ENCODE measurements at places on chromosomes 16 and 17.

- DNase-seq = peak; percentile 1
Measured at GRCh38 chr17:26731005-26731921, 562.7 kb upstream of the WSB1 start.

DNA sequence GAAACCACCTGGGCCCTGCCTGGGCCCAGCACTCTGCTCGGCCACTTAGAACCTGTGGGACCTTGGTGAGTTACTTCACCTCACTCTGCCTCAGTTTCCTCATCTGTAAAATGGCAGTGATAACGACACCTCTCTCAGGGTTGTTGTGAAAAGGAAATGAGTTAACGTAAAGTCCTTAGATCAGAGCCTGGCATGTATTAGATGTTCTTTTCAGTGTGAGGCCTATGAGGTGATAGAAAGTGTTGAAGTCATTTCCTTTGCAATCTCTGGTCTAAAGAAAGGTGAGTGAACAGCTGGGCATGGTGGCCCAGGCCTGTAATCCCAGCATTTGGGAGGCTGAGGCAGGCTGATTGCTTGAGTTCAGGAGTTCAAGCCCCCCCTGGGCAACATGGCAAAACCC is 51.7 kb upstream of the LGALS9 start:
- DNase-seq = no peak

- no peak for DNase-seq
Measured at GRCh38 chr16:68757625-68757935, 20.5 kb downstream of the CDH1 start.

DNA sequence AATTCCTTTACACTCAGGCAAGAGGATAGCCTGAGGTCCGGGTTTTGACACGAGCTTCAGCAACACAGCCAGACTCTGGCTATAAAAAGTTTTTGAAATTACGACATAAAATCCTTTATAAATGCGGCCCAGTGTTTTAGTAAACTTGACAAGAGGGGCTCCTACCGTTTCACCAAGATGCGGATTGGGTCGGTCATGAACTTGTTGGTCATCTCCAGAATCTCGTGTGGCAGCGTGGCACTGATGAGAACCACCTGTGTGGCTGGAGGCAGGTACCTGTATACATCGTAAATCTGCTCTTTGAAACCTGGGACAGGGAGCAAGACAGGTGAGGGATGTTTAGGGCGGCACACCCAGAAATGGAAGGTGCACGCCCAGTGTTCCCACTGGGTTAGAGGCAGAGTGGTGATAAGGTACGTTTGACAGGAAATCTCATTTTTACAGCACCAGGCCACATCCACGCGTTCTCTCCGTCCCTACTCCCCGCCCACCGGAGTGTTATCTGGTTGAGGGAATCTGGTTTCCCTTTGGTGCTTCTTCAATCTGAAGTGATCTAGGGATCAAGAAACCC is 8.0 kb downstream of the EIF4A3 start:
- no peak for DNase-seq

DNA sequence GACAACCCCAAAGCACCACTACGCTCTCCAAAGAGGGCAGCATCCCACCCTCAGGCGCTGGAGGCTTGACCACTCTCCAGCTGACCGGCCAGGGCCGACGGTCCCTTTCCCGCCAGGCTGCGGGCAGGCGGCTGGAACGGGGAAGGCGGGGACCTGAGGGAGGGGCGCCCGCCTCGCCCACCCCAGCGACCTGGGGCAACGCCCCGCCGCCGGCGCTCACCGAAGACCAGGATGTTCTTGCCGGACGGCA is 431 bp downstream of the DYNC1LI2 start:
- DNase-seq = no peak

DNA sequence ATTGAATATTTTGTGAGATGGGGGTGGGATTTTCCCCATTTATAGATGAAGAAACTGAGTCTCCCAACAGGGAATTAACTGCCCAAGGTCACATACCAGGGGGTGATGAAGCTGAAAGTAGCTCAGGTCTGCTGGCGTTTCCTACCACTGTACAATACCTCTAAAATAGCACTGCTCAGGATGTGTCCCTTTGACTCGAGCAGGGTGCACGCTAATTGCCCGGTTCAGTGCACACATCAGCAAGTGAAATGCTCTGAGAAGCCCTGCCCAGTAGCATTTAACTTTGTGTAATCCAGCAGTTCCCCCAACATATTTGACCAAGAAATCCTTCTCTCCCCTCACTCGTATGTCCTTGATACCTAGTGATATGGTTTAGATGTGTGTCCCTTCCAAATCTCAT is 50.1 kb upstream of the DDX52 start:
- no peak for DNase-seq

- no peak for DNase-seq
Measured at GRCh38 chr17:48194097-48194550, 86.6 kb downstream of the SNX11 start.

- DNase-seq = no peak
Measured at GRCh38 chr16:12871784-12872183, 29.6 kb upstream of the SHISA9 start.

Measured in ELF-1 (cell line).